ENCODE measurements at places on chromosomes 7 and 10. TPM values are rescaled to one million over a fixed set of nuclear protein-coding genes. Genes with fewer than 3 reads are reported as not detected.

GRM3 gene
- total RNA-seq = not detected

OR9A2 gene
- total RNA-seq = not detected

PRR15 gene
- total RNA-seq = 0.45 TPM

ZNF33B gene
- total RNA-seq = 14.7 TPM

TRPV5 gene
- not detected for total RNA-seq

CDHR1 gene
- not detected for total RNA-seq

CALN1 gene
- total RNA-seq = not detected

UMAD1 gene
- total RNA-seq = 4.8 TPM

HKDC1 gene
- total RNA-seq = 0.19 TPM

GPER1 gene
- 0.75 TPM for total RNA-seq

TMEM254 gene
- total RNA-seq = 4.1 TPM

Measured in endothelial cell of coronary artery (primary cell).